ENCODE measurements at places on chromosomes 7 and 10.

DNA sequence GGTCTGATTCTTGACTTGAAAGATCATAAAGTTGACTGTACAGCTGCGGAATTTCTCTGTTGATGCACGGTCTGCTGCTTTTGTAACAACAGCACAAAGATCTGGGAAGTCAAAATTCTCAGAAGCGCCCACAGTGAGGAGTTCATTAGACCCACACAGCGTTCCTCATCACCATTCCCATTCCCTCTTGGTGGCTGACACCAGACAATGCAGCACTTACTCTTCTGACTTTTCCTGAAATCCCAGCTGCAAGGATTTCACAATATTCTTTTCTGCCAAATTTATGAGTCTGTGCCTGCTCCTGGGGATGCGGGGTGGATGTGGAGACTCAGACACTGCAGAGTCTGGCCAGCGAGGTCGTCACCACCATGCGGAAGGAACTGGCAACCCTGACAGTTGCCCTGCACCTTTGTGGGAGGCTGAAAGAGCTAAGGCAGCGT lies 233.9 kb downstream of the FANK1 start:
- no peak for DNase-seq

GRCh38 chr10:4686644-4686996 lies 139.4 kb upstream of the AKR1E2 start:
- DNase-seq: no peak

DNA sequence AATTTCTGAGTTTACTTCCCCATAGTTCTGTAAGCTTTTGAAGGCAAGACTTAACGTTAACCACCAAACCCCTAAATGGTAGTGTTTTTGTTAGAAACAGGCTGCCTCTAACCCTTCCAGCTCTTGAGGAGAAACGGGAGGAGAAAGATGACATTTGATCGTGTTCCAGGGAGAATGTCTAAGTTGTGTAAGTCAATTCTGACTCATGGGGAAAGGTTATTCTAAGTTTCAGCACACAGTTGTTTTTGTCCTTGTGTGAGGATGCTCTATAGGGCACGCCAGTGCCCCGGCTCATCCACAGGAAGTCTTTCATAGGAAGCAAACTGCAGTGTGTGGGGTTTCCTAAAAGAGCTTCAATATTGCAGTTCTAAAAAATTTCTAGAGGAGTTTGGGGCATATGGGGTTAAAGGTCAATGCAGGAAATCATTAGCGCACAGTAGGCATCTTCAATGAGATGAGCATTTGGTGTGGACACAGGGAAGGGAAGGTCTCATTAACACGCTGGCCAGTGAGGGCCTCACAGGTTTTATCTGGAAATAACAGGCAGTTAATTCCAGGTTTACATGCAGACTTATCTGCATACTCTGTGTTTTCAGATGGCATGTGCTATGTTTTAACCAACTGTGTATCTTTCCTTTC lies 638.2 kb upstream of the IGFBP3 start:
- DNase-seq: no peak

DNA sequence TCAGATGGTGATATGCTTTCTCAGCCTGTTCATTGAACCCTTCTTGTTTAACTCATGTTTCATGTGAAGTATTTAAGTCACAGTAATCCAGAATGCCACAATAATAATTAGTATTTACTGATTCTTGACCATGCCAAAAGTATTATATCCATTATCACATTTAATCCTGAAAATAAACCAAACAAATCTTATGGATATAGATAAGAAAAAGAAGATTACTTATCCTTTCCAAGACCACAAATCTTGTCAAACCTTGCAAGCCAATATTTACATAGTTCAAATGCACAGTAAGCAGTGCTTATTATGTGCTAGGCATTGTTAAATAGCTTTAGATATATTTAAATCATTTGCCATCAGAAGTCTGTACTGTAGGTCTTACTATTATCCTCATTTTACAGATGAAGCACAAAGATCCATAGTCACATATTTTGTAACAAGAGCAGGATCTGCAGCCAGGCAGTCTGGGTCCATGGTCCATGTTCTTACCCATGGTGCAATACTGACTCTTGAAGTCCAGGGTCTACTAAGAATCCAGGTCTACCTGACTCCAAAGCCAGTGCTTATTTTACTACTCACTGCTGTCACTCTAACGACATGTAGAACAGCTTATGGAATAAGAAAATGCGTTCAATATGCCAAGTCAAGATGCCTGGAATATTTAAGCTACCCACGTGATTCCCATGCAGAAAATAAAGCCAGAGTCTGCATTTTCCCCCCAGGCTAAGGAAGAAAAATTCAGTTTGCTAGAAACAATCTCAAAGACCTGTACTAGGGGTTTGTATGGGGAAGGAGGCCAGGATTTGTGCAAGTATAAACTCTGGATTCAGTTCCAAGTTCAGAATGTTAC lies 984.8 kb upstream of the LRRTM3 start:
- DNase-seq: no peak

DNA sequence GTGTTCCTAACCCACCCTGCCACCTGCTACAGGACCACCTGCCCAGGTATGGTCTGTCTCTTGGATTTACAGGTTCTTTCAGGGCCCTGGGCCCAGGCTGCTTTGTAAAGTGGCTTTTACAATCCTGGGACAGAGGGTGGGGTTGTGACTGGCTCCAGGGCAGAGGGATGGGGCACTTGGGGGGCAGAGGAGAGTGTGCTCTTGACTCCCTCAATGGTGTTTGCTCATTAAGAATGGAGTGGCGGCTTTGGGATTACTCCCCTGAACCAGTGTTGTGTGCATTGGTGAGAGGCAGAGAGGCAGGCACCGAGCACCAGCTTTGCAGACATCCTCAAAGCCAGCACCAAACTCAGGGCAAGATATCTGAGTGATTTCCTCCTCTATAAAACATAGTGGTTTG lies 43.5 kb downstream of the VWA2 start:
- no peak for DNase-seq

DNA sequence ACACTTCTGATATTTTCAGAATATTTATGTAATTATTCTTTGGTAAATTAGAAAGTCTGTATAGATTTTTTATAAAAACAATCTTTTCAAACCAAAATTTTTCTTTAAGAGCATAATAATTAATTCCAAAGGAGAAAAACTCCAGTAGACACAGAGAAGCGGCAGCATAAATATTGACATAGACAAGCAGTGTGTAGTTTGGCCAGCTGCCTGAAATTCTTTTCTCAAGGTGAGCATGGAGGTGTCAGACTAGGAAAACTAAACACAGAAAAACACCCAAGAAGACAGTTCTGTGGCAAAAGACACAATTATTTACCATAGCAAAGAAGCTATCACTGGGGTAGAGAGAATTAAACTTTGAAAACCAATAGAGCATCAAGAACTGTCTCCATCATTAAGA lies 82.4 kb downstream of the KLF6 start:
- no peak for DNase-seq

GRCh38 chr10:89879121-89879520 lies 177.7 kb downstream of the KIF20B start:
- DNase-seq: no peak

GRCh38 chr10:106537866-106538265 lies 626.6 kb downstream of the SORCS1 start:
- no peak for DNase-seq

DNA sequence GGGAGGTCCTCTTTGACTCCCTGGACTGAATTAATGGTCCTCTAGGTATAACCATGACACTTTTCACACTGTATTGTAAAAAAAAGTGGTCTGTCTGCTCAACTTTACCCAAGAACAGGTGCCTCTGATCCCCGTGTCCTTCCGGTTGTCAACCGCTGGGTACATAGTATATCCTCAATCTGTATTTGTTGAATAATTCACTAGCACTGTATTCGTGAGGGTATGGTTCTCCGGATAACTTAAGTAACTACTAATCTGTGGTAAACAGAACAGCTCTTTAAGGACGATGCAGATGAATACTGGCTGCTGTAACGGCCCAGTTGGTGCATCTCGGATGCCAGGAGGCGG lies 472 bp upstream of the ADAM22 start:
- no peak for DNase-seq

GRCh38 chr7:116368965-116369364 lies 130.6 kb upstream of the CAV2 start:
- no peak for DNase-seq
